ENCODE measurements at places on chromosomes 3 and 15.

- DNase-seq: peak; percentile 70
Observed at GRCh38 chr15:62390791-62391640, 225.9 kb upstream of the C2CD4B start.

DNA sequence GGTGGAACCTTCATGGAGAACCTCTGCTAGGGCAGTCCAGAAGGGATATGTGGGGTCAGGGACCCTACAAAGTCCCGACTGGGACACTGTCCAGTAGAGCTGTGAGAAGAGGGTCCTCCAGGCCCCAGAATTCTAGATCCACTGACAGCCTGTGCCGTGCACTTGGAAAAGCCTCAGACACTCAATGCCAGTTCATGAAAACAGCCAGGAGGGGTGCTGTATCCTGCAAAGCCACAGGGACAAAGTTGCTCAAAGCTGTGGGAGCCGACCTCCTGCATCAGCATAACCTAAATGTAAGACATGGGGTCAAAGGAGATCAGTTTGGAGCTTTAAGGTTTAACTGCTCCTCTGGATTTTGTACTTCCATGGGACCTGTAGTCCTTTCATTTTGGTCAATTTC, 448.8 kb upstream of the CADM2 start:
- DNase-seq: no peak

GRCh38 chr3:111713833-111714232, 118.7 kb upstream of the ZBED2 start:
- no peak for DNase-seq

DNA sequence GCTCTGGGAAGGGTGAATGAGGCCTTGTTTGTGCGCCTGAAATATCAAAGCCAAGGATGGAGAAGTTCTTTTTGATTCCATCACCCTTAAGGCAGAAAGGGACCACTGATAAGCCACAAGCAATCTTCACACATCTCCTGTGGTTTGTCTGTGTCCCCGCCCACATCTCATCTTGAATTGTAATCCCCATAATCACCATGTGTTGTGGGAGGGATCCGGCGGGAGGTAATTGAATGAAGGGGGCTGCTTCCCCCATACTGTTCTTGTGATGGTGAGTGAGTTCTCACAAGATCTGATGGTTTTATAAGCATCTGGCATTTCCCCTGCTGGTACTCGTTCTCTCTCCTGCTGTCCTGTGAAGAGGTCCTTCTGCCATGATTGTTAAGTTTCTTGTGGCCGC, 329.6 kb upstream of the RGMA start:
- no peak for DNase-seq

DNA sequence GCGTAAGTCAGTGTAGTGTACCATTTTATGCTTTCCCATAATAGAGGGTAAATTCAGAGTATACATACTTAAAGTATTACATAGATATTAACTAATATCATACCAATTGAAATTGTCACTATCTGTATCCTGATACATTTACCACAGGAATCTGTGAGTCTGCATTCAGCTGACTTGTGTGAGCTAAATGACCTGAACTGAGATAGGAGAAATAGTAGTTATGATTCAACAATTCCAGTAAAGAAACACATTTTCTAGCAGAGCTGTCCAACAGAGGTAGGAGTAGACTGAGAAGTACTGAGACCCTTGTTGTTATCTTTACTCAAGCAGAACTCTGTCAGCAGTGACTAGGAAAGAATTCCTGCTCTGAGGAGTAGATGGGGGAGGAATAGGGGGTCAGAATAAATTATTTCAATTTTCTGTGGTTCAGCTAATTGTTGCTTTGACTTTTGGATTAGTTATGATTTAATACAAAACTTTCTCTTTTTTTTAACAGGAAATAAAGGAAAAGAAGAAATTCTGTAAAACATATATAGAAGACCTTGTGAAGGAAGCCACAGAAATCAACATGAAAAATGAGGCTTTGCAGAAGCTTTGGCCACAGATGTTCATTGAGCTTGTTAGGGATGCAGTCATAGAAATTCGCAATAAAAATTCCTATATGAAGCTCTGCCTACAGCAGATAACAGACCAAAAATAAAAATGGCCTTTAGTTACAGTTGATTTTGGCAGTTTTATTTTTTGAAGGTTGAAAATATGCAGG, 66.2 kb upstream of the THSD4 start:
- DNase-seq: peak; percentile 76

DNA sequence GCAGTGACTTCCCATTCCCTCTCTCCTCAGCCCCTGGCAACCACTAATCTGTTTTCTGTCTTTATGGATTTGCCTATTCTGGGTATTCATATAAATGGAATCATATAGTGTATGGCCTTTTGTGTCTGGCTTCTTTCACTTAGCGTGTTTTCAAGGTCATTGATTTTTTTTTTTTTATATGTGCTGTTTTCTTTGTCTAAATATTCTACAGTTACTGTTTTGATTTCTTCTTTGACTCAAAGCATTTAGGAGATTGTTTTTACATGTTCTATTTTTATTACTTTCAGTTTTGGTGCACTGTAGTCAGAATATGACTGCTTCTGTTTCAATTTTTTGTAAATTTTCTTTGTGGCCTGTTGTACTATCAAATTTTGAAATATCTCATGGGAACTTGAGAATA, 71.9 kb upstream of the RNU6-1 start:
- DNase-seq: no peak

DNA sequence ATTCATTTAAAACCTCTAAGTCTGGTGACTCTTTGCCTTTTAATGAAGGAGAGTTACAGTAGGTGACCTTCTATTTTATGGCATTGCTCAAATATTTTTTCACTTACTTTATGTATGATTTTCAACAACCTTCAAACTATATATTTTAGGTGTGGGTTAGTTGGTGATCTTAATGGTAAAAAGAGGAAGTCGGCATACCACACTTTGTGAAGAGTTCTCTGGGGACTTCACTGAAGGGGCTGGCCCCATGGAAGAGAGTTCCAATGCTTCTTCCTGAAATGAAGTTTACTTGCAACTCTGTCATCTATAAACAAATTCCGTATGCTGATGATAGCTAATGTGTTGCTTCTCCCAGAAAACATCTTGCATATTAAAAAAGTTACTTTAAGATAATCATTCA, 647.0 kb upstream of the SGO1 start:
- DNase-seq: no peak

- peak; percentile 62 for DNase-seq
Observed at GRCh38 chr3:4271834-4272233, 31.3 kb upstream of the SETMAR start.

DNA sequence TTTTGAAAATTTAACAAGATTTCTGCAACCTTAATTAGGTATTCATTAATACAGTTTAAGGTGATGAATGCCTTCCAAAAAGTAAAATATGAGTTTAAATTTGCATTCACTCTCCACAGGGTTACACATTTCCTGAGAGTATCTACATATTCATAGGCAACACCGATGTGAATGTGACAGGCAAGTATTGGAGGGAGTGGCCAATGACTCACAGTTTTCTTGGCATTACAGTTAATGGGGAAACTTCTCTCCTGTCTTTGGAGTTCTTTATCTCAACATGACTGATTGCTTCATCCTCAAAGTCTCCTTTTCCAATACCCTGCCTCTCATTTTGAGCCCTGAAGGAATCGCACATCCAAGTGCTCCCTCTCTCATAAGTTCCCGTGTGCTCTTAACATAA, 181.9 kb upstream of the CHL1 start:
- no peak for DNase-seq

DNA sequence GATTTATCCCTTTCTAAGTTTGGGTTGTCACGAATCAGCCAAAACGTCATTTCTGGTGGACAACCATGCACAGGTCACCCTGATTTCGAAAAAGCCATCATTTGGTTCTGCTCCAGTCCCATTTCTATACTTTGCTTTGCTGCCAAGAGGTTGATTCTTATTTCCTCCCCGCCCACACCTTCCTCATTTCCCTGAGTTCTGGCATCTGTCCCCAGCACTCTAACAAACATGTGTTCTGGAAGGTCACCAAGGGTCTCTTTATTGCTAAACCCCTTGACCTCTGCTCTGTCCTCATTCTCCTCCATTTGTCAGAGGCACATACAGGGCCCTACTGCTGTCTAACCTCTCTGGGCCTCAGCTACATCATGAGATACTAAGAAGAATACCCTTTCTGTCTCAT, 36.4 kb upstream of the PTPRG start:
- no peak for DNase-seq

DNA sequence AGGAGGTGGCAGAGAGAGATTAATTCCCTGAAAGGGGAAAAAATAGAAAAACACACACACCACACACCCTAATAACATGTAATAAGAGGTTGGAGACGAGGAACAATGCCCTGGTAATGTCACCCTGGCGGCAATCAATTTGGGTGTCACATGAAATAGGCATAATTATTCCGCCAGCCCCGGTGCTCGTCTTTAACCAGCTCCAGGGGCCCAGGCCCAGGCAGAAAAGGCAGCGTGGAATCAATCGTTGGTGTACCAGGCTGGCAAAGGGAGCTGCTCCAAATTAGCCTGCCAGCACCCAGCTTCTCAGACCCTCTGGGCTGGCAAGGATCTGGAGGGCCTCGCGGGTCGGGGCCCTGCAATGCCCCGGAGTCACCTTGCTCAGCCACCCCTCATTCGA, 5.6 kb downstream of the LINGO1 start:
- DNase-seq: no peak

DNA sequence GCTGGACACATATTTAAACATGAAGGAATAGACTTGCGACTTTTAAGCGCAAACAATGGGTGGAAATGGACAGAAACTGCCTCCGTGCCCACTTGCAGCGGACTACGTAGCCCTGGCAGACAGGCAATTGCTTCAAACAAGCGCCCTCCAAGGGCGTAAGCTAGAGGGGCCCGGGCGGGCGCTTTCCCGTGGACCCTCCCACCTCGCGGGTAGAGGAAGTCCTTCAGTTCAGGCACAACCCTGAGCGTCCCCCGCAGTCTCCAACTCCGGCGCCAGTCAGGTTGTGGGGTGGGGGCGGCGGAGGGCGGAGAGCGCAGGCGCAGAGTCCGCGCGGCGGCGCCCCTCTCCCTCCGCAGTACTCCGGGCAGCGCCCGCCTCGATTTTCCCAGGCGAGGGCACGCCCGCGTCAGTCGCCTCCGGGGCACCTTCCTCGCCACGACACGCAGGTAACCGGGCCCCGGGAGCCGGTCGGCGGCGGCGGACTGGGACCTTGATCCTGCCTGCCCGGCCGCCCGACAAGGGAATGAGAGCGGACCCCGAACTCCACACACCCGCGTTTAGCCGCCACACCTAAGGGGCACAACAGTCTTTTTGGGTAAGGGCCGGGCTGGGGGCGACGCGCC, at the start of gene SLC35G2:
Gene SLC35G2 (plus strand): TSS at position 358 of the 623 bp plus-strand sequence. CDS start 35,335 bp downstream, outside the sequence.
- DNase-seq: peak; percentile 71

DNA sequence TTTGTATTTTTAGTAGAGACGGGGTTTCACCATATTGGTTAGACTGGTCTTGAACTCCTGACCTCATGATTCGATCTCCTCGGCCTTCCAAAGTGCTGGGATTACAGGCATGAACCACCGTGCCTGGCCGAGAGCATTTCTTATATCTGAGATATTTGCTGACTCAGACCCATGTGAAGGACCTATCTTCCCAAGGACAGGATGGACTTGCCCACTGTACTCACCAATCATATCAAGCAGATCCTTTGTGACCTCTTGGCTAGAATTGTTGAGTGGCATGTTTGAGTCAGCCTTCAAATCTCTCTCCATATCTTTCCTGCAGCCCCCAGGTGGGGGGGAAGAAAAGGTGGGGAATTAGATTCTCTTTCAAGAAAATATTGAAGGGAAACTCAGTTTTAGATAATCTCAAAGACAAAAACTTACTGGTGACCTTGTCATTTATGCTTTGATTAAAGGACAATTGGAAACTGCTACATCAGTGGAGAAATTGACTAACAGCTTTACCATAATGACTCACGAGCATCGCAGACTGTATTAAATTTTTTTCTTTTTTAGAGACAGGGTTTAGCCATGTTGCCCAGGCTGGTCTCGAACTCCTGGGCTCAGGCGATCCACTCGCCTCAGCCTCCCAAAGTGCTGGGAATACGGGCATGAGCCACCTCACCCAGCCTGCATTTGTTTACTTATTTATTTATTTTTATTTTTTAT, 3.1 kb downstream of the C3orf62 start:
- DNase-seq: no peak

DNA sequence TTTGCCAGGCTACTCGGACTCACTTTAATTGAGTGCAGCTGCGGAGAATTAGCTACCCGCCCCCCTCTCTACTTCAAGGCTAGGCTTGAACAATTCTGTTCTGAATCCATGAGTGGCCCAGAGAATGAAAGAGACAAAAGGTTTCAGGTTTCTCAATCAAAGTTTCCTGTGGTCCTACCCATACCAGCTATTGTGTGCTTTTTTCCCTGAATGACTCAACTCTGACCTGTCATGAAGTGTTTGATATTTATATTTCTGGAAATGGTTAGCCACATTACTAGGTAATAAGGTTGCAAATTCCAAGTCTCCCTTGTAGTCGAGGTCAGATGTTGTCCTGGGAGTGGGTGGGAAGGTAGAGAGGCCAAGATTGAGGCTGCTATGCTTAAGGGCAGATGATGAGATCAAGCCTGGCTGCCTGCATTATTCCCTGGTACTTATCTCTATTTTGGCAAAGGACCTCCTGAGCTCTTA, 392.7 kb upstream of the TBL1XR1 start:
- DNase-seq: peak; percentile 79

GRCh38 chr15:28098360-28098765, 752 bp downstream of the OCA2 start:
- DNase-seq: no peak

GRCh38 chr3:37988931-37989525, 1.6 kb upstream of the VILL start:
- no peak for DNase-seq

DNA sequence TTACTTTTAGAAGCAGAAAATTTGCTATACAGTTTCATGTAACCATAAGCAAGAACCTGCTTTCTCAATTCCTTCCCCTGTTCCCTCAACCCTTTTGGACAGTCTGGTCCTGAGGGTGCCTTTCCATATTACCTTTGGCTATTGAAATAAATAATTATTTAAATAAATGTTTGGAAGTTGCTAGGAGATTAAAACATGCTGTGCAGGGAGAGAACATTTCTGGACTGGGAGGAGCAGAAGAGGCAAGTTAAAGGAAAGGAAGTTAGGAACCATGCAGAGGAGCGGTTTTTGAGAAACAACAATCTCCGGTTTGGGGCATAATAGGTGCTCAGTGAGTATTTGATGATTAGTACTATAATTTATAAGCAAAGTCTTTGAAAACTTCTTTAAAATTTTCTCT, 41.8 kb downstream of the ZNF609 start:
- no peak for DNase-seq

DNA sequence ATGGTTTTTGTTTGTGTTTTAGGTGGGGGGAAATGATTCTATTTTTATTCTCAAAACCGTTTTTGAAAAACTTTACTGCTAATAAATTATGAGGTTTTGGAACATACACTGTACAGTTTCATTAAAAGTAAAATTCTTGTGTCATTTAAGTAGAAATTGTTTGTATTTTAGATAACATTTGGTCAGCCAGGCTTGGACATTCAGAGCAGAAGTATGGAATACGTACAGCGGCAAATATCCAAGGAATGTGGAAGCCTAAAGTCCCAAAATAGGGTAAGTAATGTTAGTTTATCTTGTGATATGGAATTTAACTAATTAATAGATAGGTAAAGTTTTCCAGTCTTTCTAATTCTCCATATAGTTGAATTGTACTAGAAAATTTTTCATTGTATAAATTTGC, 96.6 kb downstream of the SPRED1 start:
- no peak for DNase-seq

- DNase-seq: peak; percentile 42
Observed at GRCh38 chr15:43966646-43967045, 139.8 kb downstream of the WDR76 start.

- DNase-seq: no peak
Observed at GRCh38 chr3:115660646-115661337, 37.5 kb downstream of the GAP43 start.

GRCh38 chr3:11238060-11238459, 34.1 kb upstream of the ATG7 start:
- DNase-seq: peak; percentile 81
